ENCODE measurements at places on chromosomes 4 and X. TPM values are rescaled to one million over a fixed set of nuclear protein-coding genes. Genes with fewer than 3 reads are reported as not detected.

Gene CYBB
- not detected for total RNA-seq

Gene CENPVL3
- not detected for total RNA-seq

Gene KLHL13
- 0.24 TPM for total RNA-seq

Gene FAM53A
- total RNA-seq, result 2.6 TPM

Gene HSFX2
- not detected for total RNA-seq

Gene ADAM29
- total RNA-seq, result not detected

Gene GRIA3
- total RNA-seq, result not detected

Gene PLP1
- total RNA-seq, result not detected

Gene DMD
- total RNA-seq, result 1.4 TPM

Gene MAGEB2
- not detected for total RNA-seq

Gene EGF
- total RNA-seq, result not detected

Gene GLRA2
- total RNA-seq, result not detected

Gene HOPX
- total RNA-seq, result 53.6 TPM

Gene ARMCX5
- total RNA-seq, result 7.9 TPM

Gene EFHC2
- total RNA-seq, result 0.15 TPM

Gene GALNT7
- total RNA-seq, result 9.6 TPM

Gene DCAF4L1
- total RNA-seq, result 0.73 TPM

Gene DRD5
- total RNA-seq, result not detected

Gene ESX1
- total RNA-seq, result not detected

Gene OTOP1
- total RNA-seq, result not detected

Gene CTAG2
- total RNA-seq, result not detected

Gene SGCB
- 16.4 TPM for total RNA-seq

Gene CABS1
- not detected for total RNA-seq

Gene DCHS2
- not detected for total RNA-seq

Gene NXF2B
- not detected for total RNA-seq

Gene SOD3
- total RNA-seq, result not detected

Gene CRMP1
- not detected for total RNA-seq

Gene FGB
- not detected for total RNA-seq

Gene IL13RA2
- total RNA-seq, result not detected

Gene HEPH
- not detected for total RNA-seq

Gene SPATA4
- not detected for total RNA-seq

Gene CXXC4
- total RNA-seq, result not detected
